Activated T-helper 1 cell treated with anti-CD3 and anti-CD28 coated beads, Interleukin-2, amount 50 U/mL, for 16 hours (primary cell): ENCODE measurements at places on chromosomes 2 and 18.

- no peak for DNase-seq
Observed at GRCh38 chr18:26840965-26841364, 24.5 kb downstream of the AQP4 start.

DNA sequence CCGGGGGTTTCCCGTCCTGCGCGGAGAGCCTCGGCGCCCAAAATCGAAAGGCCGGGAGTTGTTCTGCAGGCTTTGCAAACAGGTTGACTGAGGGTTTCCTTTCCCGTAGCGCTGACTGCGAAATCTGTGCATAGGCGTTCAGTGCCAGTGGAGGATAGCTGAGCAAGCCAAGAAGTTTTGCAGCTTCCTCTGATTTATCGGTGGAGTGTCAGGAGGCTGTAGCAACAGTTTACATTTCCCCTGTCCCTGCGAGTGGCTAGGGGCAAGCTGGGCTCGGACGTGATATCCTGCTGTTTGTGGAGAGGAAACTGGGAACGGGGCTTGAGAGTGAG is 694 bp downstream of the THSD7B start:
- DNase-seq = no peak

GRCh38 chr18:49028801-49029506 is 78.2 kb upstream of the SMAD7 start:
- DNase-seq = no peak

DNA sequence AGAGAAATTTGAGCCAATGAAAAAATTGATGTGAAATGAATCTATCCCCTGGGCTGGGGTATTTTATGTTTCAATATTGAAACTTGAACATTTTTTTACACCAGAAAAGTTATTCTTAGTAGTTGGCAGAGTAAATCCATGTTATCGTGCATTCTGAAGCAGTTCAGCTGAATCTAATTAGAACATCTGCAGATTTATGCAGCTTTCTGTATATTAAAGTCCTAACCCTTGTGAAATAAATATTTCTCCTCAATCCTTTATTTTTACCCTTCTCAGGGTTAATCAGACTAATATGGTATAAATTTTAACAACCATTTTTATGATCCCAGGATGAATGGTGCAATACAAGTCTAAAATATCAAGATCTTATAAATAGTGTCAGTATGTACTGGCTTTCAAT is 69.5 kb downstream of the CDH20 start:
- DNase-seq = no peak

- DNase-seq = no peak
Observed at GRCh38 chr2:40367652-40368051, 84.2 kb downstream of the SLC8A1 start.

GRCh38 chr2:241659150-241659739 is 21.8 kb downstream of the ATG4B start:
- no peak for DNase-seq

GRCh38 chr2:162308747-162309503 is 9.6 kb downstream of the IFIH1 start:
- DNase-seq = no peak

GRCh38 chr2:57906152-57906732 is 140.4 kb upstream of the VRK2 start:
- DNase-seq = no peak

- no peak for DNase-seq
Observed at GRCh38 chr2:32363597-32363996, 6.8 kb downstream of the BIRC6 start.

DNA sequence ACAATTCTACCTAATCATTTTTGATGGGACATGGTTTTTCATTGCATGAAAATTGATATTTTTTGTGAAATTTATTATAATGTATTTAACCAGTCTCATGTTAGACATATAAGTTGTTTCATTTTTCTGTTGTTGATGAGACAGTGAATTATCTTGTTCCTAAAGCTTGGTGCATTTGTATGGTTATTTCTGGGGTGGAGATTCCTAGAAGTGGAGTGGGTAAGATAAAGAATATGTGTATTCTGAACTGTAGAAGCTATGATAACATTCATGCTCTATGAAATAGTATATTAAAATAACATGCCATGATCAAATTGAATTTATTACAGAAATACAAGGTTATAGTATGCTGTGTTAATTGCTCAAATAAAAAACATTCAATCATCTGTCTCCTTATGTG is 69.2 kb downstream of the BOLA3 start:
- no peak for DNase-seq

- no peak for DNase-seq
Observed at GRCh38 chr18:75880925-75881504, 453.5 kb upstream of the SMIM21 start.

GRCh38 chr18:22223254-22223964 is 54.0 kb downstream of the GATA6 start:
- no peak for DNase-seq

GRCh38 chr2:219128396-219128795 is 32.2 kb downstream of the NHEJ1 start:
- DNase-seq = no peak

GRCh38 chr2:118492335-118492734 is 355.1 kb downstream of the EN1 start:
- no peak for DNase-seq

DNA sequence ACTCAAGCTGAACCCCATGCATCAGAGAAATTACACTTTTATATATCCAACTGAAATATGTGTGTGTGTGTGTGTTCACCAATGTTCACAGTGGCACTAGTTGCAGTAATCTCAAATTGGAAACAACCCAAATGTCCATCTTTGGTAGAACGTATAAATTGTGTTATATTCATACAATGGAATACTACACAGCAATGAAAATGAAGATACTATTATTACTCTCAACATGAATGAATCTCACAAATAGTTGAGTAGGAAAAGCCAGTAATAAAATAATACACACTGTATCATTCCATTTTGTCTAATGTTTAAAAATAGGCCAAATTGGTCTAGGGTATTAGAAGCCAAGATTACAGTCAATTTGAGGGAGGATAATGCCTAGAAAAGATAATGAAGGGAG is 48.0 kb upstream of the NFE2L2 start:
- DNase-seq = no peak

DNA sequence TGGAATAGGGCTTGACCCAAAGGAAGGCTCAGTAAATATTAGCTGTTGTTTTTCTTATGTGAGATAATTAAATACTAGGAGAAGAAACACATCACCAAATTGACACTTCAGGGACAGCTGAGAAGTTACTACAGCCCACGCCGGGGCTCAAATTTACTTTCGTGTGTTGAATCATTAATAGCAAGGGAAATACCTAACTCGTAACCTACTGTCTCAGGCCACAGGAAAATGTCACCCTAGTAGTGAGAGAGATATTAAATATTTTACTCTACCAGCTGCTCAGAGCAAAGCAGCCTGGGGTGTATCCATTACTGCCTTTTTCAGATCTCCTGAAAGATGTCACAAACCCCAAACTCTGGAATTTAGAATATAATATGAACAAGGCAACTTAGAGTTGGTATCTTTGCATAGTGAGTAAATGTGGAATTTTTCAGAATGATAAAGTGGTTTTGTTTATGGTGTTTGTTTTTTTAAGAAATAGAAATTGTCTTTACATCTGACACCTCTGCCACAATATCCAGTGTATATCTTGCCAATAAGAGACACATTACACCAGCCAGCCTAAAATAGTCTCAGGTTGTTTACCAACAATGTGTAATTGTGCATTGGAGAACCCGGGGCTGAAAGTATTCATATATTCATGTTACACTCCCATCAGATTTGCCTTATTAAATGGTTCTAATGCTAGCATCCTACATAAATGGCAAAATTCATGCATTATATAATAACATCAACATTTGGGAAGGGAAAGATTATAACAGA is 48.4 kb downstream of the ATP8B1 start:
- no peak for DNase-seq

DNA sequence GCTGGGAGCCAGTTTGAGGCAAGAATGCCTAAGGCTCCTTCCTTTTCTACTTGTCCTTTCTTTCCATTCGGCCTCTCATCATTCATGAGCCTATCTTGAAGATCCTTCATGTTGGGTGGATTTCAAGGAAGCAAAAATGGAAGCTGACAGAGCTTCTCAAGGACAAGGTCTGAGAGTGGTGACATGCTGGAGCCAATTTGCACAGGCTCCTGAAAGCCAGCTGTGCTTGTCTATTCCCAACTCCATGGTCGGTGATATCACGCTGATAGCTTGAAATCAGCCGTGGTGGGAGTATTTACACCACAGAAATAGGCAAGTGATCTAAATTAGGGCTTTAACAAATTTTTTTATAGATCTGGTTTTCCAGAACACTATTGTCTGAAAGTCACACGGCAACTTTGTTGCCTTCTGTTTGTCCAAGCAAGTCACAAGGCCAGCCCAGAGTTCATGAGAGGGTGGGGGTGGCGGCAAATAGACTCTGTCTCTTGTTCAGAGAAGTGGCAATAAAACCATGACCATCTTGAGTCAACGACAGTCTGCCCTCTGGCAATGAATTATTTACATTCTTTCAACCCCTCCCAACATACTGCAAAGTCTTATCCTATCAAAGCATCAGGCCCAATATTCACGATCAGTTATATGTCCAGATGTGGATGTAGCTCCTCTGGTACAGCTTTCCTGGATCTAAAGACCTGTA is 49.9 kb upstream of the SLC35F5 start:
- DNase-seq = no peak

GRCh38 chr2:62724886-62725711 is 19.6 kb downstream of the EHBP1 start:
- DNase-seq = no peak

- DNase-seq = no peak
Observed at GRCh38 chr2:217336694-217337093, 476.8 kb upstream of the TNP1 start.
